T-helper 17 cell (primary cell): ENCODE measurements at places on chromosomes 11 and 22. TPM values are rescaled to one million over a fixed set of nuclear protein-coding genes. Genes with fewer than 3 reads are reported as not detected.
A peak's percentile ranks its signal among the peaks of the same experiment; 100 is the strongest.

GRCh38 chr11:33692541-33692940, 8.1 kb downstream of the C11orf91 start:
- H3K4me3 ChIP-seq = no peak overlapping the region
- H3K4me1 ChIP-seq = peaks cover 15% of the 10 kb centered on the region
- peaks cover 76% of the 10 kb centered on the region for H3K27me3 ChIP-seq

GRCh38 chr11:98277251-98277912, 743.4 kb upstream of the CNTN5 start:
- H3K27ac ChIP-seq = no peak overlapping the region
- H3K36me3 ChIP-seq = no peaks in the 10 kb centered on the region

DNA sequence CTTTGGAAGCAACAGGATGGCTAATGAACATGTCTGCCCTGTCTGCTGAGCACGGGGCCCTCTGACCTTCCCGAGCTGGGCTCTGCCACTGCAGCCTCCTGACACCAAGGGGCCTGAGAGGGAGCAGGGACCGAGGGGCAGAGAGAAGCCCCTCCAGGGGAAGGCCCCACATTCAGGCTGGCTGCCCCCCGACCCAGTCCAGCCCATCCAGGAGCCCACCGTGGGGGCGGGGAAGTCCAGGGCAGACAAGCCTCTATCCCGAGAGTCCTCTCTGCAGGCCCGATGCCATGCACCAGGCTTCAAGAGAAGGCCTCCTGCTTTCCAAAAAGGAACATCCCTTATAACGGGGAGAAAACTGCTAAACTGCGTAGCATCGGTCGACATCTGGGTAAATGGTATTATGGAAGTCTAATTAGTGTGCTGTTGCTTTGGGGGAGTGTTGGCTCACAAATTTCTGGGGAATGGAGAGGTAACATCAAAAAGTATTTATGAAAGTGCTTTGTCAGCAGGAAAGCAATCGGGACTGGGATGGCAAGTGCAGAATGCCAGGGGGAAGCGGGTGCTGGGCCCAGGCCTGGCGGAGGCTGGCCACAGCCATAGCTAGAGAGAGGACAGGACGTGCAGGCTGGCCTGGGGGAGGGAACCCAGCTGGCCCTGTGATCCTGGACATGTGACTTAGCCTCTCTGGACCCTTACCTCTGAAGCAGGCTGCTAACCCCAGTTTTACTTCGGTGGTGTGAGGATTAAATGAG, 5.3 kb upstream of the SHISAL1 start:
- no peak overlapping the region for H3K27ac ChIP-seq
- no peak overlapping the region for H3K4me3 ChIP-seq
- H3K4me1 ChIP-seq = peaks cover 2% of the 10 kb centered on the region
- no peak for DNase-seq
- no peaks in the 10 kb centered on the region for H3K27me3 ChIP-seq
- H3K36me3 ChIP-seq = no peaks in the 10 kb centered on the region

DNA sequence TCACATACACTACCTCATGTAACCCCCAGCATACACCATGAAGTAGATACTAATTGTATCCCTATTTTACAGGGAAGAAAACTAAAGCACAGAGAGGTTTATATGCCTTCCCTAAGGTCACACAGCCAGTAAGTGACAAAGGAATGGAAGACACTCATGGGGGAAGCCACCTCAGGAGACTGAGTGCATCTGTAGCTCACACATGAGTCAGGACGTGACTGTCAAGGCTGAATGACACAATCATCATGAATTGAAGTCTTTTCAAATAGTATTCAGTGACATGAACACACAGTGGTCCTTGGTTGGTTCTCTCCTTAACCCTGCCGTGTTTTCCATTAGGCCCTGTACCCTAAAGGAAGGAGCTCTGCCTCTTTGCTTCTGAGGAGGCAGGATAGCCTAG, 463.0 kb downstream of the NTM start:
- no peaks in the 10 kb centered on the region for H3K27me3 ChIP-seq
- H3K4me1 ChIP-seq = no peaks in the 10 kb centered on the region
- no peak overlapping the region for H3K4me3 ChIP-seq
- H3K36me3 ChIP-seq = no peaks in the 10 kb centered on the region

GRCh38 chr11:70667767-70668166, 269.4 kb downstream of the CTTN start:
- H3K27me3 ChIP-seq = peaks cover 44% of the 10 kb centered on the region
- H3K4me1 ChIP-seq = no peaks in the 10 kb centered on the region
- H3K27ac ChIP-seq = no peak overlapping the region
- no peak overlapping the region for H3K4me3 ChIP-seq
- DNase-seq = no peak

Gene TCN2
- 0.55 TPM for total RNA-seq

DNA sequence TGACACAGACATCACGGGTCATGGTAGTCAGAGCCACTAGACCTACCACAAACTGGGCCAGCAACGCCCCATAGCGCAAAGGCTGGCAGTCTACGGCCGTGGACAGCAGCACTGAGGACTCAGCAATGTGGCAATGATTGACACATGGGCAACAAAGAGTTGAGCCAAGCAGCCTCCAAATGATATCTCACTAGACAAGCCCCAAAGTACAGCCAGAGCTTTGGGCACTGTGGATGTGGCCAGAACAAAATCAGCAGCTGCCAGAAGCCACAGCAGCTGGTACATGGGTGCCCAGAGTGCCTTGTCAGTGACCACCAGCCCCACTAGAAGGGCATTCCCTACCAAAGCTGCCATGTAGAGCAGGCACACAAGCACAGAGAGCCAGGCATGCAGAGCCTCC, 11.2 kb upstream of the UBQLNL start:
- no peaks in the 10 kb centered on the region for H3K4me1 ChIP-seq
- no peak overlapping the region for H3K4me3 ChIP-seq
- H3K27ac ChIP-seq = no peak overlapping the region

DNA sequence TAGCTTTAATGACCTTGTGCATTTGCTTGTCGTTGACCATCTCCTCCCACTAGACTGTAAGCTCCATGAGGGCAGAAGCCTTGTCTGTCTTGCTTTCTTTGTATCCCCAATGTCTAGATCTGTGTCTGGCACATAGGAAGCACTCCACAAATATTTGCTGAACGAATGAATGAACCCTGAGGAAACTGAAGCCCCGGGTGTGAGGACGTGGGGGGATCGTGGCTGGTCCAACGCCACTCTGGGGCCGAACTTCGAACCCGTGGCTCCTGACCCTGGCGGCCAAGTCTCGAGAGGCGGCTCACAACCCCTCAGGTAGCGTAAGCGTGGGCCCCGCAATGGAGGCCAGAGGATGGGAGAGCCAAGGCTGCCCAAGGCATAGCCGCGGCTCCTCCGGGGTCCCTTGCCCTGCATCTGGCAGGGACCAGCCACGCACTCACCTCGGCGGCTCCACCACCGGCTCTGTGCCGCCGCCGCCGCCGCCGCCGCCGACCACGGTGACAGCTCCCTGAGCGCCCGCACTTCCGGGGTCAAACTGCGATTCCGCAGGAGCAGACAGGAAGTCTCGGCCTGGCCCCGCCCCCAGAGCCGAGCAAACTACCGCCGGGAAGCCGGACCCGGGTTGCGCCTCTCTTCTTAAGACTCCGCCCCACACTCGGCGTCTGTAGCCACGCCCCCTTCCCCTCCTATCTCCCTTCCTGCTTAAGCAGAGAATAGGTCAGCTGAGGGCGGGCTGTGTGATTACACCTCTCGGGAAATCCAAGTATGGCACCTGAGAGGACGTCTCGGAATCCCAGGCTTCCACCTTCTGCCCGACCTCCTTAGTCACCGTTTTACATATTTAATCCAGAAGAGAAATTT, at the start of gene ASCC2:
Gene ASCC2, minus strand, starts transcription at position 534 of the 858 bp plus-strand sequence. CDS start 5,949 bp downstream, outside the sequence.
- no peaks in the 10 kb centered on the region for H3K27me3 ChIP-seq
- peak; percentile 99 for DNase-seq
- peaks cover 31% of the 10 kb centered on the region for H3K4me1 ChIP-seq
- H3K36me3 ChIP-seq = peaks cover 2% of the 10 kb centered on the region

DNA sequence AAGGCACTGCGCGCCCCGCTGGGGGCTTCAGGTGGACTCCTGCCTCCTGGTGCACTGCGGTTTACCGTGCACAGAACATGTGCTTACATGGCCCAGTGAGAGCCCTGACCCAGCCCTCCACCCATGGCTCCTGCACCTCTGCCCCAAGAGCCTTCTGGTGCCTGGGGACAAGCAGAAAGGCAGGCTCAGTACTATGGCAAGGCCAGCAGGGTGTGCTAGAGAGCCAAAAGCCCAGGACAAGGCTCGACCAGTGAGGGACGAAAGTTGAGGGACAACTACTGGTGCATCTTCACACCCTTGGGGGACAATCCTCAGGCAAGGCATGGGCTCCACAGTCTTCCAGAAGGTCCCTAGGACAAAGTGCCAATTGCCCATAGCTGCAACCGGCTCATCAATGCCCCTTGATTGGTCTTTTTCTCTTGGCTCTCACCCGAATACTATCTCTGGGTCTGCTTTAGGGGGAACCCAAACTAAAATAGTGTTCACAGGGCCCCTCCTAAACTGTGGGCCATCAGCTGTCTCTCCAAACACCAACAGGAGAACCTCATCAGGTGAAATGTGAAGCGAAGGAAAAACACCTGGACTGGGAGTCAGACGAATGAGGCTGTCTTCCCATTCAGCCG, 13.5 kb downstream of the PGA5 start:
- H3K36me3 ChIP-seq = no peaks in the 10 kb centered on the region
- no peak overlapping the region for H3K27ac ChIP-seq
- H3K4me3 ChIP-seq = no peak overlapping the region
- DNase-seq = peak; percentile 28
- peaks cover 2% of the 10 kb centered on the region for H3K4me1 ChIP-seq

- no peaks in the 10 kb centered on the region for H3K27me3 ChIP-seq
- peak overlapping the region; percentile 95 for H3K27ac ChIP-seq
- H3K4me1 ChIP-seq = peaks cover 58% of the 10 kb centered on the region
- peak; percentile 59 for DNase-seq
- peak overlapping the region; percentile 96 for H3K4me3 ChIP-seq
- H3K36me3 ChIP-seq = peaks cover 3% of the 10 kb centered on the region
Measured at GRCh38 chr22:37484480-37485394, 1.4 kb downstream of the MFNG start.

Gene GNG3
- total RNA-seq = not detected

Gene INPP5J
- total RNA-seq = 0.25 TPM

- no peaks in the 10 kb centered on the region for H3K27me3 ChIP-seq
- no peaks in the 10 kb centered on the region for H3K36me3 ChIP-seq
- no peaks in the 10 kb centered on the region for H3K4me1 ChIP-seq
- H3K4me3 ChIP-seq = no peak overlapping the region
Measured at GRCh38 chr11:25206762-25207161, 709.9 kb downstream of the LUZP2 start.

- H3K27ac ChIP-seq = peak overlapping the region; percentile 100
- H3K36me3 ChIP-seq = peaks cover 5% of the 10 kb centered on the region
- DNase-seq = no peak
- H3K4me3 ChIP-seq = peak overlapping the region; percentile 80
- no peaks in the 10 kb centered on the region for H3K27me3 ChIP-seq
- H3K4me1 ChIP-seq = peaks cover 75% of the 10 kb centered on the region
Measured at GRCh38 chr22:36373258-36373579, 14.5 kb downstream of the MYH9 start.

DNA sequence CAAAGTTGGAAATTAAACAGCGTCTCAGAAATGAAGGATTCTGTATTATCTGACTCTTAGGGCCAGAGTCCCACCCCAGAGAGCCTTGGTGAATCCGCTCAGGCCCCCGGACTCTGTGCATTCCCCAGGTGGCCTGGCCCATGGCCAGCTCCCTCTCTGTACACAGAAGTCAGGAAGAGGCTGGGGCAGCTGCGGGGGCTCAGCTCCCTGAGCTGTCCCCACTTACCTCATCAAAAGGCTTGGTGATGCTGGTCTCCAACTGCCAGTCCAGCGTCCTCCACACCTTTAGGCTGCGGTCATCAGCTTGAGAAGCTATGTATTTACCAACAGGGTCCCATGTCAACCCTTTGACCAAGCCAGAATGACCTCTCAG, 35.0 kb downstream of the HIRA start:
- peaks cover 11% of the 10 kb centered on the region for H3K36me3 ChIP-seq
- H3K4me1 ChIP-seq = peaks cover 9% of the 10 kb centered on the region
- no peak overlapping the region for H3K4me3 ChIP-seq
- no peak for DNase-seq
- no peak overlapping the region for H3K27ac ChIP-seq
- no peaks in the 10 kb centered on the region for H3K27me3 ChIP-seq

DNA sequence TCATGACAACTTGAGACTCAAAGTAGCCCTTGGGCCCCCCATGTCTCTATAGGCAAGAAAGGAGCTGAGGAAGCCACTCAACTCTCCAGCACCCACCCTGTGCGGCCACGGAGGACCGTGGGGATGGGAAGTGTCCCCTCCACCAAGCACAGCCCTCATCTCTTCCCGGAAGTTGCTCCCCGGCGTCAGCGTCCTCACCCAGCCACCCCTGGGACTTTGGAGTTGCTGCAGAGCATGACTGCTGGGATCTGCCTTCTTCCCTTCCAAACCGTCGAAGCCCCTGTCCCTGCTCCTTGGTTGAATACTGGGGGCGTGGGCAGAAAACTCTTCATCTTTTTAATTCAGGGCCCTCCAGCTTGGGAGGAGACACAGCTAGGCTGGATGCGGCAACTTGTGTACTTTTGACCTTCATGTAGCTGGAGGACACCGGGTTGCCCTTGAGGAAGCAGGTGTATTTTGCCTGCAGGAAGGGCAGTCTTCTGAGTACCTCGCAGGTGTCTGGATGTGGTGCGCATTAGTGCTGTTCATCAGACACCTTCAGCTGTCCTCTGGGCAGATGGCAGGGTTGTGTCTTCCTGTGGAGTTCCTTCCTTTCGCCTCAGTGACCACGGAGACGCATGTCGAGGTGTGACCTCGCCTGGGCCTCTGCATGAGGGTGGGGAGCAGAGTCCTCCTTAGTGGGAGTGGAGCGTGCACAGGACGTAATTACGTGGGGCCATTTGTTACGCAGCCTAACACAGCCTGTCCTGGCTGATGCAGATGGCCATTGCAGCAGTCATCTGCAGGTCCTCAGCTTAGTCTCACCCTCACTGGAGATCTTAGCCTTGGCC, 12.2 kb upstream of the IFITM3 start:
- no peak overlapping the region for H3K27ac ChIP-seq
- no peak for DNase-seq
- H3K36me3 ChIP-seq = no peaks in the 10 kb centered on the region
- H3K4me3 ChIP-seq = no peak overlapping the region
- peaks cover 26% of the 10 kb centered on the region for H3K4me1 ChIP-seq

- no peaks in the 10 kb centered on the region for H3K36me3 ChIP-seq
- H3K27me3 ChIP-seq = no peaks in the 10 kb centered on the region
- H3K4me1 ChIP-seq = peaks cover 24% of the 10 kb centered on the region
- peak overlapping the region; percentile 84 for H3K4me3 ChIP-seq
- DNase-seq = no peak
Measured at GRCh38 chr11:18700375-18700774, 1.8 kb downstream of the TMEM86A start.

DNA sequence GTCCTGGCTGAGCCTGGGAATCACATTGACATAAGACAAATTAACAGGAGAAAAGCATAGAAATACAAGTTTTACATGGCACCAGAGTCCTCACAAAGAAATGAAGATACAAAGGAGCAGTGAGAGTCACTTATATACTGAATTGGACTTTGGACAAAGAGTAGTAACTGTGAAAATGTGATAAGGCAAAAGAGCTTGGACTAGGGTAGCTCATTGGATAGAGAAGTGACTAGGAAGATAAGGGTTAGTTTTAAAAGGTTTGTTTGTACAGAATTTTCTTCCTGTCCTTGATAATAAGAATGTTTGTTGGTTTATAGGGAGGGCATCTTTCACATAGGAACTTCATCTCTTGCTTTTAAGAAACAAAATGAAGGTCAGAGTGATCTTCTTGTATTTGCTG, 17.9 kb upstream of the NUCB2 start:
- no peak for DNase-seq
- no peak overlapping the region for H3K27ac ChIP-seq
- no peaks in the 10 kb centered on the region for H3K36me3 ChIP-seq
- no peak overlapping the region for H3K4me3 ChIP-seq
- peaks cover 7% of the 10 kb centered on the region for H3K27me3 ChIP-seq
